ENCODE measurements at places on chromosomes 6 and 20.

DNA sequence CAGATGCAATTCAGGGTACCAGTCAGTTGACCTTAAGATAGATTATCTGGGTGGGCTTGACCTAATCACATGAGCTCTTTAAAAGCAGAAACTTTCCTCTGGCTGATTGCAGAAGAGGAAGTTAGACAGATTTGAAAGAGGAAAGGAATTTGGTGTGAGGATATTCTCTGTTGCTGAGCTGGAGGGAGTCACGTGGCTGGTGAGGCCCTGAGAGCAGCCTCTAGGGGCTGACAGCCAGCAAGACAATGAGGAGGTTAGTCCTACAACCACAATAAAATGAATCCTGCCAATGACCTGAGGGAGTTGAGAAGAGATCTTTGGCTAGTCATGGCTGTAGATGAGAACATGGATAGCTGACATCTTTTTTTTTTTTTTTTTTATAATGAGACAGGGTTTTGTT is 87.0 kb upstream of the B3GAT2 start:
- DNase-seq, result no peak

- DNase-seq, result no peak
These were observed 267.1 kb upstream of the SGK1 start for GRCh38 chr6:134584847-134585516.

- DNase-seq, result no peak
These were observed 62.0 kb downstream of the HIVEP2 start for GRCh38 chr6:142883011-142883410.

DNA sequence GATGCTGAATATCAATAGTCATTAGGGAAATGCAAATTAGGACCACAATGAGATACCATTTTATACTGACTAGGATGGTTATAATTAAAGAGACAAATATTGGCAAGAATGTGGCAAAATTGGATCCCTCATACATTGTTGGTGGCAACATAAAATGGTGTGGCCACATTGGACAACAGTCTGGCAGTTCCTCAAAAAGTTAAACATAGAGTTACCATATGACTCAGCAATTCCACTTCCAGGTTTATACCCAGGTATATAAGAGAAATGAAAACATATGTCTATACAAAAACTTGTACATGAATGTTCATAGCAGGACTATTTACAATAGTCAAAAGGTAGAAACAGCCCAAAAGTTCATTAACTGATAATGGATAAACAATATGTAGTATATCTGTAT is 2.0 kb upstream of the CRIP3 start:
- no peak for DNase-seq

GRCh38 chr6:55033016-55033546 is 141.2 kb upstream of the HCRTR2 start:
- DNase-seq, result no peak

Measured in keratinocyte (primary cell).